Sciatic nerve (tissue), 2 donors: ENCODE measurements at places on chromosomes 11 and 22.
A peak's percentile ranks its signal among the peaks of the same experiment; 100 is the strongest.

GRCh38 chr11:113287801-113288200 is 26.6 kb upstream of the TTC12 start:
- DNase-seq: no peak

- no peak for DNase-seq
These were observed 126.4 kb upstream of the E2F8 start for GRCh38 chr11:19366992-19367709.

GRCh38 chr11:57735619-57736298 is 5.5 kb upstream of the SELENOH start:
- no peak for DNase-seq

DNA sequence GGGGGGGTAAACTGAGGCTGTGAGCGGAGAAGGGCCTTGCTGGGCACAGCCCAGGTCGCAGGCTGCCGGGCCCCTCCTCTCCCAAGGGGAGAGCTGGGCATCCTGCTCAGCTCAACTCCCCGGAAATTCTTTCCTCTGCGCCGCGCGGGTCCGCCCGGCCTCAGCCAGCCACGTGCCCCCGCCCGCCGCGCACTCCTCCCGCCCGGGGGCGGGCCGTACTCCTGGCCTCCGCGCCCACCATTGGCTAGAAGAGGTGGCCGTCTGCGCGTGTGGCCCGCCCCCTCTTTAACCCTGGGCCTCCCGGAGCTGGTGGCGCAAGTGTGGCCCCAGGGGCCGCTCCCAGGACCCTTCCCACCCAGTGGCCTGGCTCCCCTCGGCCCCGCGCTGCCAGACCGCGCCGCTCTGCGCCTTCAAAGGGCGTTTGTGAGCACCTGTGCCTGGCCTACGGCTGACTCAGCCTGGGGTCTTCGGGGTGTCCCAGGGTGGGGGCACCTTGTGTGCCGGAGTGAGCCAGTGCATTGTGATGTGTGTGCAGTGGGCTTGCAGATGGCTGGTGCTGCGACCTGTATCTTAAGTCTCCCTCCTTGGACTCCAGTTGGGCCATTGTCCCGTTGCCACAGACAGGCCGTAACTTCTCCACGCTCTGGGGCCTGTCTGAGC is 2.0 kb downstream of the MRGPRF start:
- peak; percentile 90 for DNase-seq

DNA sequence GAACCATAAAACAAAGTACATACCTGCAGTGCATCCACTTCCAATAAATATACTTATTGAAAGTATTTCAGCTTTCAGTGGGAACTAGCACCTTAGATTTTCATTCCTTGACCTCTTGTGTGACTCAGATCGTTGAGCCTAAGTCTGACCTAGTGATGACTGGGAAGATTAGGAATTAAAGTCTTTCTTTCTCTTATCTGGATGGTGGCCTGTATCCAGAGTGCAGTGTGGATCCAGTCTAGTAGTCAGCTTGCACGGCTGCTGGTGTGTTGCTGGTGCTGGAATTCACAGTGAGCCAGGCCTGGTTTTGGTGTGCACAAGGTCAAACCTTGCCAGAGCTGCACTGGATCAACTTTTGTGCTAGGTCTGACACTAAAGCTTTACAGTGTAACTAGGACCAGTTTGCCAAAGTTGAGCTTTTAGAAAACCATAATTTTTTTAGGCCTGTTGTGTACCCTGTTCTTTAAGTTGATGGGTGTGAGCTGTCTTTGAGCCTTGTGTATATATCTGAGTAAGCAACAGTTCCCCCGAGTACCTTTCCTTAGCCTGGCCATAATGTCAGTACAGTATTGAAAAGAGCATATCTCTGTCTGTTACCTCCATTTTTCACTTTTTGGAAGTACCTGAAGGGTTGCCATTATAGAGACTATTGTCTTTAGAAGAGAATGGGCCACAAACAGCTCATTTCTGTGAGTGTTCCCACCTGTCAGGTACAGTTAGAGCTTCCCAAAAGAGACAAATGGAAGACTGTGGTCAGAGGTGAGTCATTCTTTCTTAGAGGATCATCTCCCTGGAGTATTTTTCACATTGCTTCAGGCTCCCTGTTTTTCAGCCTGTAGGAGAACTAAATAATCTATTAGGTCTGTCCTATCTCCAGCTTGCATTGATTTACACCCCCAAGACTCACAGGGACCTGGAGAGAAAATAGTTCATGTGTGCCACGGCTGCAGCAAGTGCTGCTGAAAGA is 89.8 kb downstream of the ALX4 start:
- no peak for DNase-seq

- no peak for DNase-seq
These were observed 16.9 kb downstream of the IL17RA start for GRCh38 chr22:17101475-17102296.

- no peak for DNase-seq
These were observed 74.1 kb downstream of the PIWIL4 start for GRCh38 chr11:94641167-94641761.

GRCh38 chr22:47813661-47814060 is 1051.2 kb downstream of the TBC1D22A start:
- no peak for DNase-seq

GRCh38 chr11:115871161-115871760 is 367.0 kb upstream of the CADM1 start:
- no peak for DNase-seq

DNA sequence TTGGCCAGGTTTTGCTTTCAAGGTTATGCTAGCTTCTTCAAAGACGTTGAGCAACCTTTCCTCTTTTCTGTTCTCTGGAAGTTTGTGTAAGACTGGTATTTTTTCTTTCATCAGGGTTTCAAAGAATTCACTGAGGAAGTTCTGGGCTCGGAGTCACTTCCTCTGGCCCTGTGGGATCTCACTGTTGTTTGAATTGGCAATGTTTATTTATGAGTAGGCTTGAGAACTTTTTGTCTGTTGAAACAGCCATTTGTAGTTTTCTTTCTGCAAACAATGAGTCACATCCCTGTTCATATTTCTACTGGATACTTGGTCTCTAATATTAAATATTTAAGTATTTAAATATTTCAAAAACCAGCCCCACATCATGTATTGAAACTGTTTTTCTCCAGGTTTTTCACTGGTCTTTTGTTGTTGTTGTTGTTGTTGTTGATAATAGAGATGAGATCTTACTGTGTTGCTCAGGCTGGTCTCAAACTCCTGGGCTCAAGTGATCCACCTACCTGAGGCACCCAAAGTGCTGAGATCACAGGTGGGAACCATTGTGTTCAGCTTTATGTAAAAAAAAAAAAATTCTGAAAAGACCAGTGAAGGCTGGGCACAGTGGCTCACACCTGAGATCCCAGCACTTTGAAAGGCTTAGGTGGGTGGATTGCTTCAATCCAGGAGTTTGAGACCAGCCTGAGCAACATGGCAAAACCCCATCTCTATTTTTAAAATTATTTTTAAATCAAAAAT is 26.9 kb downstream of the SUSD2 start:
- DNase-seq: no peak

GRCh38 chr22:39917776-39918495 is 17.1 kb downstream of the GRAP2 start:
- no peak for DNase-seq

GRCh38 chr11:100229086-100229485 is 458.0 kb upstream of the ARHGAP42 start:
- no peak for DNase-seq

DNA sequence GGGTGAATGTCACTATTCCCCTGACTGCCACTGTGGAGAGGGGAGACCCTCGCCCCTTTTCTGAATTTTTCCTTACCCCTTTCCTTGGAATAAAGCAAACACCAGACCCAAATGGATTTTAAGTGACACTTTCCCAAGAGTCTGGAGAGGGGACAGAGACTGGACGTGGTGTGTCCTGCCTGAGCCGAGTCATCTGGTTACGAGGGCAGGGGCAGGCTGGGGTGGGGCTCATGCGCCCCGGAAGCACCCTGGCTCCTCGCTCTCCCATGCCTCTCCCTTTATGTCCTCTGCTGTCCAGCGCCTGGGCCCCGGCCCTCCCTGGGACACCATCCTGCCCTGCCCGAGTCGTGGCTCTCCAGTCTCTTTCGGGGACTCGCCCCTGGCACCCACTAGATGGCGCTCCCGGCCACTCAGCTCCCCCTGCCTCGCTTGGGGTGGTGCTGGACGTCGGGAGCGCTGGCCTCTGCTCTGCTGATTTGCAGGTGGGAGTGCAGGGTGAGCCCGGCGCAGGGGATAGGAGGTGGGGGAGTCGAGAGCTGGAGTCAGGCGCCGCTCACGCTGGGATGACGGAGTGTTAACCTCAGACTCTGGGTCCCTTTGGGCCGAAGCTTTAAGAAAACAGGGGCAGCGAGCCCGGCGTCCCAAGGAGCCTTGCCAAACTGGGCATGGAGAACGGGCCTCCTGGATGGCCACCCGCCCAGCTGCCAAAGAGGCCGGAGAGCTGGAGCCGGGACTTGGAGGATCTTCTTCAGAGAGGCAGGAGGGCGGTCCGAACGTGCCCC is 89.8 kb downstream of the RPS6KA4 start:
- DNase-seq: peak; percentile 91

DNA sequence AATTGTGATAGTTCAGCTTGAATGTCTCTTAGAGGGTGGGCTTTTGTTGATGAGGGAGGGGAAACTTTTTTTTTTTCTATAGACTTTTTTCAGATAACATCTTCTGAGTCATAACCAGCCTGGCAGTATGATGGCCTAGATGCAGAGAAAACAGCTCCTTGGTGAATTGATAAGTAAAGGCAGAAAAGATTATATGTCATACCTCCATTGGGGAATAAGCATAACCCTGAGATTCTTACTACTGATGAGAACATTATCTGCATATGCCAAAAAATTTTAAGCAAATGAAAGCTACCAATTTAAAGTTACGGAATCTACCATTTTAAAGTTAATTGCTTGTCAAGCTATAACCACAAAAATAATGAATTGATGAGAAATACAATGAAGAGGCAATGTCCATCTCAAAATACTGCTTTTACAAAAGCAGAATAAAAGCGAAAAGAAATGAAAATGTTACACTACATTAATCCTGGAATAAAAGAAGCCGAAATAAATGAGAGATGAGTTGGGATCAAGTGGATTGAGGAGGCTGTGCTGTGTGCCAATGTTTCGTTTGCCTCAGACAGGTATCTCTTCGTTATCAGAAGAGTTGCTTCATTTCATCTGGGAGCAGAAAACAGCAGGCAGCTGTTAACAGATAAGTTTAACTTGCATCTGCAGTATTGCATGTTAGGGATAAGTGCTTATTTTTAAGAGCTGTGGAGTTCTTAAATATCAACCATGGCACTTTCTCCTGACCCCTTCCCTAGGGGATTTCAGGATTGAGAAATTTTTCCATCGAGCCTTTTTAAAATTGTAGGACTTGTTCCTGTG is 3.9 kb downstream of the MALAT1 start:
- DNase-seq: peak; percentile 34
